ENCODE measurements at places on chromosomes 4 and X.

- DNase-seq, result peak; percentile 10
These were observed 57.0 kb upstream of the LRAT start for GRCh38 chr4:154686838-154687237.

DNA sequence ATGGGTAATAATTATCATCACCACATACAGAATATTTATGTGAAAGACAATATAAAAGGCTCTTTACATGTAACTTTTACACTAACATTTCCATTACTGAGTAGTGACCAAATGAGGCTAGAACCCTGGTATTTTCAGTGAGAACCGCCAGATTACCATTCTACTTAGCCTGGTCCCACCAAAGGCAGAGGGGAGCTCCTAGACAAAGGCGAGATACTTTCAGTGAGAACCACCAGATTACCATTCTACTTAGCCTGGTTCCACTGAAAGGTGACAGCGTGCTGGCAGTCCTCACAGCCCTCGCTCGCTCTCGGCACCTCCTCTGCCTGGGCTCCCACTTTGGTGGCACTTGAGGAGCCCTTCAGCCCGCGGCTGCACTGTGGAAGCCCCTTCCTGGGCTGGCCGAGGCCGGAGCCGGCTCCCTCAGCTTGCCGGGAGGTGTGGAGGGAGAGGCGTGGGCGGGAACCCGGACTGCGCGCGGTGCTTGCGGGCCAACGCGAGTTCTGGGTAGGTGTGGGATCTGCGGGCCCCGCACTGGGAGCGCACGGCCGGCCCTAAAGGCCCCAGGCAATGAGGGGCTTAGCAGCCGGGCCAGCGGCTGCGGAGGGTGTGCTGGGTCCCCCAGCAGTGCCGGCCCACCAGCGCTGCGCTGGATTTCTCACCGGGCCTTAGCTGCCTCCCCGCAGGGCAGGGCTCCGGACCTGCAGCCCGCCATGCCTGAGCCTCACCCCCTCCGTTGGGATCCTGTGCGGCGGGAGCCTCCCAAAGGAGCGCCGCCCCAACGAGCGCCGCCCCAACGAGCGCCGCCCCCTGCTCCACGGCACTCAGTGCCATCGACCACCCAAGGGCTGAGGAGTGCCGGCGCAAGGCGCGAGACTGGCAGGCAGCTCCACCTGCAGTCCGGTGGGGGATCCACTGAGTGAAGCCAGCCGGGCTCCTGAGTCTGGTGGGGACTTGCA is 1276.1 kb downstream of the PCDH7 start:
- no peak for DNase-seq

DNA sequence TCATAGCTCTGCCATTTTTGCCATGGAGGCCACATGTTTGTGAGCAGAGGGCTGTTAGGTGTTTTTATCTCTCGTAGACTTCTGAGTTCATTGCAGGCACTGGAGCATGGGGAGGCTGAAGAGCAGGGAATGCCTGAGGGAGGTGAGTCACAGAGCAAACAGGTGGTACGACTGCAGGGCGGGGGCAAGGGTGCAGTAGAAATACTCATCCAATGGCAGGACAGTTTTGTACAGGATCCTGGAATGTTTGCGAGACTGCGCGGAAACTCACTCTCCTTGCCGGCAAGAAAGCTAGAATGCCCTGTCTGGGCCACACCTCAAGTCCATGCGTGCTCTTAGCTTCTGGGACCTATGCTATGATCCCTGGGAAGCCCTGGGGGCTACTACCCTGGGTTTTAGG is 20.0 kb upstream of the VCX2 start:
- DNase-seq, result no peak

GRCh38 chr4:121711263-121712000 is 14.7 kb upstream of the ANXA5 start:
- peak; percentile 69 for DNase-seq

DNA sequence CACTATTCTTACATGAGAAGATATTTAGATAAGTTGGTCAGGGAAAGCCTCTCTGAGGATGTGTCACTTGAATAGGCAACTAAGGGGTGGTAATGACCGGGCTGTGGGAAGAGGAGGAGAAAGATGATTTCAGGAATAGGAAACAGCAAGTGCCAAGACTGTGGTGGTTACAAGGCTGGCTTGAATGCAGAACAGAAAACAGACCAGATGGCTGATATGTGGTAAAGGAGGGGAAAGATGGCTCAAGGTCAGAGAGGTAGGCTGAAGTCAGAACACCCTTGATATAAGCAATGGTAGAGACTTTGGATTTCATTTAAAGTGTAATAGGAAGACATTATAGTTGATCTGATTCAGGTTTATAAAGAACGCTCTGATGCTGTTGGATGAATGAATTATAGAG is 15.0 kb downstream of the TLR7 start:
- DNase-seq, result no peak
